Activated naive CD8-positive, alpha-beta T cell treated with anti-CD3 and anti-CD28 coated beads for 36 hours (primary cell): ENCODE measurements at places on chromosomes 3 and 15. TPM values are rescaled to one million over a fixed set of nuclear protein-coding genes. Genes with fewer than 3 reads are reported as not detected.

GRCh38 chr3:49901366-49902339, 2.0 kb downstream of the MST1R start:
- H3K27me3 ChIP-seq: no peaks in the 10 kb centered on the region
- no peak for DNase-seq
- peaks cover 2% of the 10 kb centered on the region for H3K36me3 ChIP-seq
- no peak overlapping the region for H3K27ac ChIP-seq
- no peak overlapping the region for H3K4me3 ChIP-seq

GRCh38 chr3:36403661-36404060, 23.4 kb downstream of the STAC start:
- no peak overlapping the region for H3K27ac ChIP-seq
- H3K4me1 ChIP-seq: no peaks in the 10 kb centered on the region

- no peak overlapping the region for H3K4me3 ChIP-seq
- no peaks in the 10 kb centered on the region for H3K36me3 ChIP-seq
- H3K4me1 ChIP-seq: no peaks in the 10 kb centered on the region
- no peak overlapping the region for H3K27ac ChIP-seq
- no peaks in the 10 kb centered on the region for H3K27me3 ChIP-seq
These were observed 687.4 kb downstream of the EDEM1 start for GRCh38 chr3:5874931-5875341.

DNA sequence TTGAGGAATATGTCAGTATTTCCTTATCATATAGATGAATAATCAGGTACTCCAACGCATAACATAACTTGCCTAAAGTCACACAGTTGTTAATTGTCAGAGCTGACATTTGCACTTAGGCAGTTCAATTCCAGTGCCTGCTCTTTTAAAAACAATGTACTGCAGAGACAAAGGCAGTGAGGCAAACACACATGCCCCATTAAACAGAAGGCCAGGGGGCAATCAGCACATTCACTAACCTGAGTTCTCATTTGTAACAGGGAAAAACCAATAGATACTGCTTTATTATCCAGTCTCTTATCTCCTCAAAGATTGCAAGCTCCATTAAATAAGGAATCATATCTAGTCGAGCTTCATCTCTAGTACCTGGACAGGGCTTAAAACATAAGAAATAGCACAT, 1017.4 kb downstream of the SQOR start:
- H3K4me1 ChIP-seq: no peaks in the 10 kb centered on the region
- H3K27me3 ChIP-seq: peaks cover 3% of the 10 kb centered on the region
- no peaks in the 10 kb centered on the region for H3K36me3 ChIP-seq
- no peak for DNase-seq
- H3K4me3 ChIP-seq: no peak overlapping the region

- H3K36me3 ChIP-seq: no peaks in the 10 kb centered on the region
- peaks cover 9% of the 10 kb centered on the region for H3K4me1 ChIP-seq
- DNase-seq: no peak
- peaks cover 3% of the 10 kb centered on the region for H3K27me3 ChIP-seq
These were observed 50.3 kb upstream of the ATG7 start for GRCh38 chr3:11221818-11222415.

- H3K27ac ChIP-seq: no peak overlapping the region
- H3K27me3 ChIP-seq: no peaks in the 10 kb centered on the region
- no peak for DNase-seq
- no peak overlapping the region for H3K4me3 ChIP-seq
- H3K36me3 ChIP-seq: no peaks in the 10 kb centered on the region
These were observed 26.2 kb downstream of the MAGEF1 start for GRCh38 chr3:184685646-184686045.

DNA sequence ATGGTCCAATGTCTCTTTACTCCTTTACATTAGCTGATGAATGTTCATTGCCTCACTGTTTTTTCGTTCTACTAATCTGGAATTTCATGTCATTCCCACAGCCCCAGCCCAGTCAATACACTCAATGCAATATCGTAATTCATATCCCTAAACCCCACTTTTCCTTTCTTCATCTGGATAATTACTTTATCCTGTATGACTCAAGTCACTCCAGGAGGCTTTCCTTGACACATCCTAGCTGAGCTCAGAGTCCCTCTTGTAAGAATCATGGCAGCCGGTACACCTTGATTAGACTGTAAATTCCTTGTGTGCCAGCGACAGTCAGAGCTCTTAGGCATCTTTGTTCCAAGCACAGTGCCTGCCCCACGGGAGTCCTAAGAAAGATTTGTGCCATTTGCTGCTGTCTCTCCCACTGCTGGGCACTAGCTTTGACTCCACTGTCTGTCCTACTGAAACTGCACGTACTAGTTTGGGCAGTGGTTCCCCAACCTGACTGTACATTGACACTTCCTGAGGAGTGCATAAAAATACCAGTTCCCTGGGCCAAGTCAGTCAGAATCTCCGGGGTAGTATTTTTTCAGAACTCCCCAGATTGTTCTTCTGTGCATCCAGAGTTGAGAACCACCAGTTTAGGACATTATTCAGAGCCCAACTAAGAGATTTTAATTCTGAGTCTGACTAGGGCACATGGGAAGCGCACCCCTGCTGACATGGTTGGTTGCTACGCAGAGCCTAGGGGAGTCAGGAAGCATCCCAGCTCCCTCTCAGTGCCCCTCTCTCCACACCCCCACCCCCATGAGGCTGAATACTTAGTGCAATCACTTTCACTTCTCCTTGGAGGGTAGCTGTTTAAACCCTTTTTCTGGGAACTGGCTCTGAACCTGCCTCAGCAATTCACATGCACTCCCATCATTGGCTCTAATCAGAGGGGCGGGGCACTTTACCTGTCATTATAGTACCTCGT, 19.5 kb upstream of the C3orf70 start:
- peaks cover 8% of the 10 kb centered on the region for H3K27me3 ChIP-seq
- H3K36me3 ChIP-seq: no peaks in the 10 kb centered on the region

The ZNF660 gene
- total RNA-seq: 0.94 TPM

The THPO gene
- not detected for total RNA-seq

The CXCR6 gene
- total RNA-seq: 0.58 TPM
